ENCODE measurements at places on chromosomes 7 and 10. TPM values are rescaled to one million over a fixed set of nuclear protein-coding genes. Genes with fewer than 3 reads are reported as not detected.

GIMAP6 gene
- total RNA-seq, result not detected

POT1 gene
- 77.7 TPM for total RNA-seq

STOX1 gene
- total RNA-seq, result 0.30 TPM

WEE2 gene
- not detected for total RNA-seq

SSC4D gene
- total RNA-seq, result 1.8 TPM

SEMA3E gene
- 0.48 TPM for total RNA-seq

Measured in SJCRH30 (cell line).